ENCODE measurements at places on chromosomes 3 and 15.

DNA sequence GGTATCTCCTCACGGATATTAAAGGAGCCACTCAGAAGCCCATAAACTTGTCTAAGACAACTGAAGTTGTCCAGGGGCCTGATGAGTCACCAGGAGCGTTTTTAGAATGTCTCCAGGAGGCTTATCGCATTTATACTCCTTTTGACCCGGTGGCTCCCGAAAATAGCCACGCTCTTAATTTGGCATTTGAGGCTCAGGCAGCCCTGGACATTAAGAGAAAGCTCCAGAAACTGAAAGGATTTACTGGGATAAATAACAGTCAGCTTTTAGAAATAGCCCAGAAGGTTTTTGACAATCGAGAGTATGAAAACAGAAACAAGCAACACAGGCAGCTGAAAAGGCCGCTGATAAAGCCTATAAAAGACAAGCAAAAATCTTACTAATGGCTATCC, 4.1 kb downstream of the DET1 start:
- no peak for DNase-seq

GRCh38 chr3:173589116-173589515, 191.6 kb downstream of the NLGN1 start:
- no peak for DNase-seq

- no peak for DNase-seq
Observed at GRCh38 chr15:50247819-50248655, 17.5 kb downstream of the HDC start.

- no peak for DNase-seq
Observed at GRCh38 chr3:114466816-114467215, 173.0 kb downstream of the TIGIT start.

DNA sequence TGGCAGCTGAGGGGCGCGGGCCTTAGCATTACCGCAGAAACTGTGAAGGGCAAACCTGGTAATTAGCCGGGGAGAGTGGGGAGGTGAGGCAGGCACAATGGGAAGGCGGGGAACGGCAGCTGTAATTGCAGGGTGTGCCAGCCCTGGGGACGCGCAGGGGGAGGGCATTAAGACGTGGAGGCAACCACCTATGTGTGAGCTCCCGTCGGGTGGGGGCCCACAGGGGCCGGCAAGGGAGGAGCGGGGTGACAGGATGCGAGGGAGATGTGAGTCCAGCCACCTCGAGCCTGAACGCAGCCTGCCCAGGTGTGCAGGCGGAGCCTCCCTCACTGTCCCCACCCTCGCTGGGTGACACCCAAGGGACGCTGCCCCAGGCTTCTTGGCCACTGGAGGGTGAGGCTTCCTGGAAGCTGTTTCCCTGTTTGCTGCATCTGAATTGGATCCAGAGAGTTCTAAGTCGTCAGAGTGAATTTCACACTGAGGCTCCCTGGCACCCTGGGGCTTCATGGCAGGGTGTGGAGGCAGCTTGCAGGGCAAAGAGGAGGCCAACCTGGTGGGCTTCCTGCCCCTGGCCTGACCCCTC, 130.6 kb upstream of the MEF2A start:
- no peak for DNase-seq

GRCh38 chr3:157442729-157443128, 6.1 kb downstream of the PTX3 start:
- DNase-seq = no peak

DNA sequence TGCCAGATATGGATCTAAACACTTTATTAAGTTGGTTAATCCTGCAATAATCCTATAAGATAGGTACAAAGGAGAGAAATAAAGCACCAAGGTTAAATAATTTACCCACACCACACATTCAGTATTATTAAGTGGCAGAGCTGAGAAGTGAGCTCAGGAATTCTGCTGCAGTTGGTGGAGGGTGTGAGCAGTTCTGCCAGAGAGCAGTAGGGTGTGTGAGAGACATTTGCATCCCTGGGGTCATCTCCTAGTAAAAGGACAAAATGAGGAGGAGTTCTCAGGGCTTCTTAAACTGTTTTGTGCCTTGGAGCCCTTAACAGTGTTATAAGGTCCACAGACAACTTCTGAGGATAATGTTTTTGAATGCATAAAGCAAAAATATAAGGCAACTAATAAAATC, 484.5 kb downstream of the TAFA4 start:
- DNase-seq = no peak

- DNase-seq = no peak
Observed at GRCh38 chr15:67854358-67854757, 14.5 kb upstream of the RNU6-1 start.

DNA sequence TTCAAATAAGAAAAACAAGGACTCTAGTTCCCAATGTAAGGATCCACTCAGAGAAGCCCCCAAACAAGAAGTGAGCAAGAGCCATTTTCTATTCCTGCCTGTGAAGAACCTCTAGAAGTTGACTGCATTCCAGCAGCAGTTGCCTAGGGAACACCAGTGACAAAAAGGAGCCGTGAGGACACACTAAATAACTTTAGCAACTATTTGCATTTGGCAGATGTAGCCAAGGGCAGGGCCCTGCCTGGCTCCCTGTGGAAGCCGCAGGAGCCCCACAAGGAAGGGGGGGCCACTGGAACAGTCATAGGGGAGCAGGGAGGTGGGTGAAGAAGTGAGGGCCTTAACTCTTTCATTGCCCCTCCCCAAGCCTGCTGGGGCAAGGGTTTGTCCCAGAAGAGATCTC, 470.2 kb upstream of the PROK2 start:
- DNase-seq = no peak

DNA sequence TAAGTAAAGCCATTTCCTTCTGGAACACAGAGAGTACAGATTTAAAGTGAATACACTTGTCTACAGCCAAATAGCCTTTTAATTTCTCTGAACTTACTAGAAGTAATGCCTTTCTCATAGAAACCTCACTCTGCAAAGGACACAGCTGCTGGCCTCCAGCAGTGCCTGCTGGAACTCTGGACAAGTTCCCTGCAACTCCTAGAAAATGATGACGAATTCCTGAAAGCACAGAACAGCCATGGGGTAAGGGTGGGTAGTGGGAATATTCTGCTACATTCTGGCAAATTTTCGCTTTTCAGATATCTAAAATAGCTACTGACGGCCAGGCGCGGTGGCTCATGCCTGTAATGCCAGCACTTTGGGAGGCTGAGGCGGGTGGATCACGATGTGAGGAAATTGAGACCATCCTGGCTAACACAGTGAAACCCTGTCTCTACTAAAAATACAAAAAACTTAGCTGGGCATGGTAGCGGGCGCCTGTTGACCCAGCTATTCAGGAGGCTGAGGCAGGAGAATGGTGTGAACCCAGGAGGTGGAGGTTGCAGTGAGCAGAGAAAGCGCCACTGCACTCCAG, 34.4 kb downstream of the RYK start:
- DNase-seq = no peak

- peak; percentile 47 for DNase-seq
Observed at GRCh38 chr15:34588046-34588674, 4.7 kb upstream of the GOLGA8B start.

- no peak for DNase-seq
Observed at GRCh38 chr3:11273891-11274291, 1.7 kb downstream of the ATG7 start.

DNA sequence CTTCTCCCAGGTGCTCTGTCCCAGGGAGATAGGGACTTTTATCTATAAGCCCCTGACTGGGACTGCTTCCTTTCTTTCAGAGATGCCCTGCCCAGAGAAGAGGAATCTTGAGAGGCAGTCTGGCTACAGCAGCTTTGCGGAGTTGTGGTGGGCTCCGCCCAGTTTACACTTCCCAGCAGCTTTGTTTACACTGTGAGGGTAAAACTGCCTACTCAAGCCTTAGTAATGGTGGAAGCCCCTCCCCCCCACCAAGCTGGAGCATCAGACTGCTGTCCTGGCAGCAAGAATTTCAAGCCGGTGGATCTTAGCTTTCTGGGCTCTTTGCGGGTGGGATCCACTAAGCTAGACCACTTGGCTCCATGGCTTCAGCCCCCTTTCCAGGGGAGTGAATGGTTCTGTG, 253.8 kb upstream of the ARL6 start:
- DNase-seq = no peak

DNA sequence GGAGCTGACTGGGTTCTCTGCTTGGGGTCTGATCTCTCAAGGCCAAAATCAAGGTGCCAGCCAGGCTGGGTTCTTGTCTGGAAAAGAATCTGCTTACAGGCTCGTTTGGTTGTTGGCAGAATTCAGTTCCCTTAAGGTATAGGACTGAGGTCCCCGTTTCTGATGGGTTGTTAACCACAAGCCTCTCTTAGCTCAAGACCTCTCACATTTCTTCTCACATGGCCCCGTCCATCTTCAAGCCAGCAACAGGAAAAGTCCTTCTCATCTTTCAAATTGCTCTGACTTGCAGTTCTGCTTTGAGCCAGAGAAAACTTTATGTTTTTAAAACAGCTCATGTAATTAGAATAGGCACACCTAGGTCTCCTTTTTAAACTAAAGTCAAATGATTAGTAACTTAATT, 20.4 kb downstream of the UACA start:
- no peak for DNase-seq

All from T-helper 1 cell (primary cell).